NCI-H748 treated with DMSO at 0.1 percent for 48 hours (cell line): ENCODE measurements at places on chromosomes 6 and 20.

GRCh38 chr20:1803061-1803931 is 91.9 kb upstream of the SIRPA start:
- DNase-seq = peak; percentile 74

DNA sequence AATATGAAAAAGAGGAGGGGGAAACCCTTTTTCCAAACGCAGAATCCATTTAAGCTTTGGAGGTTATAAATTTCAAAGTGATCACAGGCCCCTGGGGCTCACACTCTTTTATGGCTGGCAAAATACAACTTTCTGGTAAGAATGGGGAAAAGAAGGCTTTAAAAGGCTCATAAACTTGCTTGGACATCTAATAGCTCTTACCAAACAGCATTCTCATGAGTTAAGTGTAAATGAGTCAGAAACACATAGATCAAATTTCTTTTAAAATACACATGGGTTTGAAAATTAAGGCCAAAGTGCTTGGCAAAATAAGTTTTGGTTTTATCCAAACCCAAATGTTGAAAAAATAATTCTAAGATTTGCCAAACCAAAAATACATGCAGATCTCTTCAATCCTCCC is 154.6 kb downstream of the SOBP start:
- no peak for DNase-seq

GRCh38 chr6:41182069-41183034 is 18.6 kb downstream of the TREML2 start:
- DNase-seq = peak; percentile 6

- no peak for DNase-seq
Observed at GRCh38 chr20:54556406-54556805, 81.0 kb downstream of the DOK5 start.

DNA sequence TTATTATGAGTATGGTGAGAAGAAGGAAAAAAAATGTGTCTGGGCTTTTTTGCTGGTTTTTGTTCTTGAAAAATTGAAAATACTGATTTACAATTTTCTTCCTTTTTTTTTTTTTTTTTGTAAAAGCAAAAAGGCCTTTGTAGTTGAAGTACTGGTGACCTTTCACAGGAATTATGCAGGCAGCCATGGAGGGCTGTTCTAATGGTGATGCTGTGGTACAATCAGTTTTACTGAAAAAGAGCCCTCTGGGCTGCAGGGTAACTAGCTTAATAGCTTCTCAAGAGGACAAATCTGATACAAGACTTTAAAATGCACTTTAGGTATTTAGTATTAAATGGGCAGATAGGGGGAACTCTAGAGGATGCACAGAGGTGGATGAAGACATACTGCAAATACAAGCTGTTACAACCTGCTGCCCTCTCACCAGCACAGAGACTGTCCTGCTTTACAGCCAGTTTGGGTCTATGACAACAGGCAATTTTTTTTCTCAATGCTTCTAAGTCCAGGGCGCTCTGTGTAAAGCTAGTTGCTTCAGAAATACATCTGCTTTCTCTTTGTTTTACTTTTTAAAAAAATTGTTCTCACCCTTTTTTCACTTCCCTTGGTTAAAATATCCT is 61.6 kb upstream of the HS3ST5 start:
- no peak for DNase-seq

- DNase-seq = no peak
Observed at GRCh38 chr6:151247490-151247889, 7.7 kb downstream of the AKAP12 start.

DNA sequence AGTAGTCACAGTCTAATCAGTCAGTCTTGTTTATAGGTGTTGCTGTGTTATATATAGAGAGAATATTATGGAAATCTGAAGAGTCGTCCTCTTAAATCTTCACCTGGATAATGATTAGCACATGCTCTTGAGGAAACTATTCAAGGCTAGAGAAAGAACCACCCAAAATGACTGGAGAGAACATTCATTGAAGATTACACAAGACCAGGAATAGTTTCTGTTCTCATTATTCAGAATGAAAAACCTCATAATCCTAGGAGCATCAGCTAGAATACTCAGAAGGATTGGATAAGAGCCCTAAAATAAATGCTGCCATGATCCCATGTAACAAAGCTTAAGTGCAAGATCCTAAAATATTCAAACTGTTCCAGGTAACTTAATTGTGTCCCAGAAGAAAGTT is 278.2 kb upstream of the PREP start:
- no peak for DNase-seq

DNA sequence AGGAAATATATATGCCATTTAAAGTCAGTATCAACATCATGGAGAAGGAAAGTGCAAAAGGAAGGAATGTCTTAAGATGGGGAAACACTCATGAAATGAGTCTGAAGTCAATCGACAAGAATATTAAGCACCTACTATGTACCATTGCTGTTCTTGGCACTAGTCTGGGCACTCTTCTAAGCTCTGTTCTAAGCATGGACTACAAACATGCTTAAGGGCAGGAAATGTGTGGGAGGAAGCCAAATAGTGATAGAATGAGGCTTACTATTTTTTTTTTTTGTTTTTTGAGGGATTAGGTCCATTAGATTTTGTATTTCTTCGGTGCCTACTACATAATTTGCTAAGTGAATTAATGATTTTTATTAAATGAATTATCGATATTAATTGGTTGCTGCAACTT is 83.8 kb upstream of the SUPT3H start:
- DNase-seq = no peak

- no peak for DNase-seq
Observed at GRCh38 chr6:30876039-30876730, 8.1 kb upstream of the DDR1 start.

DNA sequence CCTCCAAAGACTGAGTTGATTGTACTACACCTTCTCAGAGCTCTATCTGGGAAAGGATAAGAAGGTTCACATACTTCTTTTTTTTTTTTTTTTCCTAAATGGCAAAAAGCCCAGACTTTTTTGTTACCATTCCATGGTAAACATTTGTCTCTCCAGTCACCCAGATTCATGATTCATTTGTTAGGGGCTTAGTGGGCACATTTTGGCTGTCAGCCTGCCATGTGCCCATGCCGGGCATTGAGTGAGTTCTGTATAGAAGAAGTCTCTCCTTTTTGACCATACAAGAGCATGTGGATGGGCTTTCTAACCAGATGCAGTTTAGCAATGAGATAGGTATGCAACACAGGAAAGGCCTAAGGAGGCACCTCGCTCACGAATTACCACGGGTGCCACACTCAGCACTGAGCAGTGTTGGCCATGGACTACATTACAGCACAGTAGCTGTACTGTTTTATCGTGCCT is 447.5 kb upstream of the HSF2 start:
- no peak for DNase-seq

- DNase-seq = no peak
Observed at GRCh38 chr6:14618759-14619418, 501.3 kb downstream of the CD83 start.

- no peak for DNase-seq
Observed at GRCh38 chr6:68756454-68757375, 121.6 kb downstream of the ADGRB3 start.

GRCh38 chr6:131982740-131983259 is 31.6 kb upstream of the CCN2 start:
- no peak for DNase-seq

GRCh38 chr6:149169761-149170511 is 147.6 kb upstream of the TAB2 start:
- no peak for DNase-seq

DNA sequence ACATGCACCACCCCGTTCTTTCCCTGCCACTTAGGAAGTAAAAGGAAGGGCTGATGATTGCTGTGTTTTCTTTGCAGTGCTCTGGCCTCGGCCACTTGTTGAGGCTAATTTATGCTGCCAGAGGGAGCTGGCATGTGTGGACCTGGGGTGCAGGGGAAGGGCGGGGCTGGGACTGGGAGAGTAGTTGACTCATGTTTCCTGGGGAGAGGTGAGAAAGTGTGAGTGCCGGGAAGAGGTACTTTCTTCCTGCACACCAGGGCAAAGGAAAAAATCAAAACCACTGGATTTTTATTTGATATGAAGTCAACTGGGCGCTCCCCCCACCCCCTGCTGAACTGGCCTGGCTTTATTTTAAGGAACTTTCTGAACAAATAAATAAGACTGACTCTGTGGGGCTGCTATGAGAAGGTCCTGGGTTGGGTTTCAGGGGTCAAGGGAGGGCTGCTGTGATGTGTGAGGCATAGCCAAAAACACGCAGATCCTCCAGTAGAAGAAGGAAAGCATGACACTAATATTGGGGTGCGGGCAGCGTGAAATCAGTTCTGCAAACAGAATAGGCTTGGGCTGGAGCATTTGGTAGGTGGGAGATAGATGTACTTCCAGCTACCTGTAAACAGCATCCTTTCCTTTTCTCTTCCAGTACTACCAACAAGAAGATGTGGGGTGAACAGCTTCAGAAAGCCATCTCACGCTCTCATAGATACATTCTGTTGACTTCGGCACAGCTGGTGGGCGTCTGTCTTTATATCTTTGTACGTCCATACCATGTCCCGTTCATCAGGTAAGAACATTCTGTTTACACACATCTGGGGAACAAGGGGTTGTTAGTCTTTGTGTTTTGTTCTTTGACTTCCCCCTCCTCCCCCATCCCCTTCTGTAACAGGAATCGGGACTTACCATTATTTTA is 87.5 kb downstream of the SYNJ2 start:
- DNase-seq = no peak

DNA sequence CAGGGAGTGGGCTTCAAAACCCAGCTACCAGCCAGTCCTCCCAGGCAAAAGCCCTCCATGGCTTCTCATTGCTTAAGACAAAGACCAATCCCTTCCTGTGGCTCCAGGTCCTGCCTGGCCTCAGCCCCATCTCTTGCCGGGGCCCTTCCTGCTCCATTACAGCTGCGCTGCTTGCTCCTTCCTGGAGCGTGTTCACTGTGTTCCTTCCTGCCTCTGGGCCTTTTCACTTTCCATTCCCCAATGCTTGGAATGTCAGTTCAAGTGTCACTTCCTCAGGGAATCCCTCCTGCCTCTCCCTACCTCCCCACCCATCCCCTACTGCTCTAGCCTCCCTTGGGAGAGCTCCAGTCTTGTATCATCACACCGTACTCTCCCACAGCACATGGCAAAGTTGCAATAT is 11.1 kb upstream of the ITPR3 start:
- DNase-seq = no peak

DNA sequence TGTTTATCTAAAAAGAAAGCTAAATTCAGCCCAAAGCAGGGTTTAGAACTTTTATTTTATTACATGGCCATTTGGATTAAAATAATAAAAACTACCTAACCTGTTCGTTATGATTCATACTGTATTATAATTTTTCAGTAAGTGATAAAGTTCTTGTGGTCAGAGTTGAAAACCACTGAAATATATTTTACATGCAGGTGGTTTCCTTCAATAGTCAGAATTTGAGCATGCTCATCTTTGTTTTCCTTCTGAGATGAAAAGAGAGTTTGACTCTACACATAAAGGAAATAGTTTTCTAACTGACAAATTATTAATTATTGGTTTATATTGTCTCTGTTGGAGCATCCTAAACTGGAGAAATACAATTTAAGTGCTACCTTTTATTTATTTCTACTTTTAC is 114.0 kb upstream of the FKBP1C start:
- DNase-seq = no peak

GRCh38 chr6:93789532-93789931 is 370.2 kb upstream of the EPHA7 start:
- DNase-seq = no peak

DNA sequence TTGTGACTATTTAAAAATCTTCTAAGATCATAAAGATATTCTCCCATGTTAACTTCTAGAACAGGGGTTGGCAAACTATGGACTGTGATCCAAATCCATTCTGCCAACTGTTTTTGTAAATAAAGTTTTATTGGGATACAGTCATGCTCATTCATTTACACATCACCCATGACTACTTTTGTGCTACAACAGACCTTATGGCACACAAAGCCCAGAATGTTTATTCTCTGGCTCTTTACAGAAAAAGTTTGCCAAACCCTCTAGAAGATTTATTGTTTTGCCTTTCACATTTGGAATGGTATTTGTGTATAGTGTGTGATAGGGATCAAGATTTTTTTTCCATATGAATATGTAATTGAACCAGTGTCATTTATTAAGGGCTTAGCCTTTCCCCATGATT is 341.7 kb downstream of the CD83 start:
- DNase-seq = no peak

DNA sequence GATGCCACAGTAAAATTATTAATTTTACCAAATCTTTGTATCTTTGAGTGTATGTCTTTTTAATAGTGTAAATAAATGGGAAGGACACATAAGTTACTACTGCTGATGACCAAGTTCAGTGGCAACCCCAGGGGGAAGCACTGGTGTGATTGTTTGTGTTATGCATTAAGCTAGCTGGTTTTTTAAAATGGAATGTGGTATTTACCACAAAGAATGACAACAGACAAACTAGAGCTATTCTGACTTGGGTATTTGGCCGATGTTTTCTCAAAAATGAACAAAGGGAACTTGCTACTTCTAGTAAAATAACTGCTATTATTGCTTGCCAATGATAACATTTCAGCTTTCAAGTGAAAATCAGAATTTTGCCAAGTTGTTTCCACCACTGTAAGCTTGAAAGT is 2.9 kb downstream of the FNDC1 start:
- no peak for DNase-seq

DNA sequence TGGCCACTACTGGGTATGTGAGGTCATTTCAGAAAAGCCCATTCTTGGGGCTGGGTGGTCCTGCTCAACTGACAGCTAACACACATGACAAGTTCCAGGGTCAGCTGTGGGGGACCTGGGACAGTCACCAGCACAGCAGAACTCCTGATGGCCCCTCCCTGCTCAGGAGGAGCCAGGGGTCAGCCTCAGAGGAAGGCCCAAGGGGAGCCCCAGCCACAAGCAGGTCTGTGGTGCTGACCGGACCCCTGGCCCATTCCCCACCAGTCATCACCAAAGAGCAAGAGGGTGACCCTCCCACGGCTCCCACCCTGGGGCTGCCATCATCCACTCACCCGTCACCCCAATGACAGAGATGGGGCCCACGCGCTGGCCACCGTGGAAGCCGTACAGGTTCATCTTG is 18.0 kb downstream of the CYP21A2 start:
- DNase-seq = no peak

DNA sequence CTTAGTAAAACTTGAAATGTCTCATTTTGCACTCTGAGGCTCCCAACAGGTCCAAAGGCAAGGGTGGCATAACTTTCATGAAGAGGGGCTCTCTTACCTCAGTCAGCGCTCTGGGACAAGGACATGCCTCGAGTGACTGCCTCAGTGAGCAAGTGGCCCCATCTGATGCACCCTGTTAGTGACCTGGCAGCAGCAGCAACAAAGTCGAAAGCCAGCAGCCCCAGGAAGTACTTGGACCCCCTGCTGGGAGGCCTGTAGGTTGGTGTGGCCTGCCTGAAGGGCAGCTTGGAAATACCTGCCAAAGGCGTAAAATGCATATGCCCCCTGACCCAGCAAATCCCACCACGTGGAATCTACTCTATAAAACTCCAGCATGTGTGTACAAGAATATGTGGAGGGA is 13.2 kb downstream of the MAP1LC3A start:
- no peak for DNase-seq

- DNase-seq = no peak
Observed at GRCh38 chr6:15074806-15075205, 171.1 kb upstream of the JARID2 start.

DNA sequence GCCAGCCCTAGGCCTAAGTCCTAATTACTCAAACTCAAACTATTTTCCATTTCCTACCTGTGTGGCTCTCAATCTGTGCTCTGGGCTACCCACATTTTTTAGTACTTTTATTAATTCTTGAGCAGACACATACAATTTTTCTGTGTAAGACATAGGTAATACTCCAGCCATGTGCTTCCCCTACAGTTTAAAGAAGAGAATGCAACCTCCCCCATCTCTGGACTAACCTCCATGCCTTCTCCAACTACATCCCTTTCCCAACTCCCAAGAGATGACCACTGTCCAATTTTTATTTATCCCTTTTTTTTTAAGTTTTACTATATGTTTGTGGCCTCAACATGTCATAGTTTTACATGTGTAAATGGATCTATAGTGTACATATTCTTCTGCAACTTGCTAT is 5.8 kb downstream of the HMGN4 start:
- DNase-seq = no peak
